ENCODE measurements at places on chromosomes 11 and 22. TPM values are rescaled to one million over a fixed set of nuclear protein-coding genes. Genes with fewer than 3 reads are reported as not detected.

Gene CCDC15
- 0.73 TPM for polyA plus RNA-seq

DNA sequence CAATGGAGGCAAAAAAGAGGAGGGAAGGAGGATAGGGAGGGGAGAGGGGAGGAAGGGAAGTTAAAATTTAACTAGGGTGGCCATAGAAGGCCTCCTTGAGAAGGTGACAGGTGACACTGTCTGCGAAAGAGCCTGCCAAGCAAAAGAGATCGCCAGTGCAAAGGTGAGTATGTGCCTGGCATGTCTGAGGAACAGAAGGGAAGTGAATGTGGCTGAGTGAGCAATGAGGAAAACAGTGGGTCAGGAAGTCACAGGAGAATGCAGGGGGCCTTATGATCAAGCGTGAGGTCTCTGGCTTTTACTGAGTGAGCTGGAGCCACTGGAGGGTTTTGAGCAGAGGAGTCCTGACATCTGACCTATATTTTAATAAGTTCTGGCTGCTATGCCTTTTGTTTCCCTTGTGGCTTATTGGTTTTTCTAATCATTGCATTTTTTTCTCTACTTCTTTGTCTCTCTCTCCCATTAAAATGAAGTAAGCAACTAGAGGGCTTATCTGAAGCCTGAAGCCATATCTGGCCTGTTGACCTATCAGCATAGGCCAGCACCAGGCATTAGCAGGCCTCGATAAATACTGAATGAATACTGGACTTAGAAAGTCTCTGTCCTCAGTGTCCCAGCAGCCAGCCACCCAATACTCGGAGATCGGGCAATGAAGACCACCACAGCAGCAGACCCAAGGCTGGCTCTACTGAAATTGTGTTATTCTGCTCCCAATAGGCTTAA is 5.6 kb downstream of the AP1B1 start:
- DNase-seq, result no peak

Gene NRXN2
- not detected for polyA plus RNA-seq

Gene OTUB1
- 99.0 TPM for polyA plus RNA-seq

DNA sequence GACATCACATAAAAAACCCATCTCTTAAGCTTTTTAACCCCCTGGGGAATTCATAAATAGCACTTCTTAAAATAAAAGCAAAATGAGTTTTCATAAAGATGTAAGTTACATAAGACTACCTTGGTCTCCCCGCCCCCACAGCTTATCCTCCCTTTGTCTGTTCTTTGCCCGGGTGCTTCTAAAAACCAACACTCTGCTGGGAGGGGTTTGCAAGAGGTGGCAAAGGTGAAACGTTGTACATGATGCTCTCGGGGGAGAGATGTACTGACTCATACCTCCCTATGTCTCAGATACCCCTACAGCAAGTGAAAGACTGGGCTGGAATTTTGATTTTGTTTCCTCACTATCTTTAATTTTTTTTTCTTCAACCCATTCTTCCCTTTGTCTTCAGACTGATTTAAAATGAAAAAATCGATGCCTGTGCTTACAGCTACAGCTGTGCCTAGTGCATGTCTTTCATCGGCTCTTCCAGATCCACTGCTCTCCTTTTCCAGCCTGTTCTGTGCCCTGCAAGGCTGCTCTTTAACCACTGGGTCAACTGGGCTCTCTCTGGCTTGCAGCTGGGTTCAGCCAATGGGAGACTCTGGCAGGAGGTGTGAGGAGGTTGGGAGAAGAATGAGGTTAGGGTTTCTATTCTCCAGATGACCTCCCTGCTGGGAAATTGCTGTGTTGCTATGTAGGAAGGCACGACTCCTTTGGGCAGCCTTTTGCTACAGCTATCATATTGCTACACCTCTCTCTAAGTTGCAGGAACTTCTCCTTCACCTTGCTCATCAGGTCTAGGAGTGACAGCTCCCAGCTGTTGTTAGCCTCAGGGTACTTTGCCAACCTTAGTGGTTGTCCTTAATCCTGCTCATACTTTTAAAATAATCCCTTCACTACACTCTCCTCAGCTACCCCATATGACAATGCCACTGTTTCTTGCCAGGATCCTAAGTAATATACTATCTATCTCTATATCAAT is 266.5 kb downstream of the TENM4 start:
- no peak for DNase-seq

Data from AG04450 (cell line).